Stimulated activated CD8-positive, alpha-beta memory T cell treated with anti-CD3 and anti-CD28 coated beads, Interleukin-2, amount 100 ng/mL, for 1 hour (primary cell): ENCODE measurements at places on chromosomes 13 and 19.

- no peak for DNase-seq
These were observed 8.3 kb downstream of the RYR1 start for GRCh38 chr19:38441657-38442348.

DNA sequence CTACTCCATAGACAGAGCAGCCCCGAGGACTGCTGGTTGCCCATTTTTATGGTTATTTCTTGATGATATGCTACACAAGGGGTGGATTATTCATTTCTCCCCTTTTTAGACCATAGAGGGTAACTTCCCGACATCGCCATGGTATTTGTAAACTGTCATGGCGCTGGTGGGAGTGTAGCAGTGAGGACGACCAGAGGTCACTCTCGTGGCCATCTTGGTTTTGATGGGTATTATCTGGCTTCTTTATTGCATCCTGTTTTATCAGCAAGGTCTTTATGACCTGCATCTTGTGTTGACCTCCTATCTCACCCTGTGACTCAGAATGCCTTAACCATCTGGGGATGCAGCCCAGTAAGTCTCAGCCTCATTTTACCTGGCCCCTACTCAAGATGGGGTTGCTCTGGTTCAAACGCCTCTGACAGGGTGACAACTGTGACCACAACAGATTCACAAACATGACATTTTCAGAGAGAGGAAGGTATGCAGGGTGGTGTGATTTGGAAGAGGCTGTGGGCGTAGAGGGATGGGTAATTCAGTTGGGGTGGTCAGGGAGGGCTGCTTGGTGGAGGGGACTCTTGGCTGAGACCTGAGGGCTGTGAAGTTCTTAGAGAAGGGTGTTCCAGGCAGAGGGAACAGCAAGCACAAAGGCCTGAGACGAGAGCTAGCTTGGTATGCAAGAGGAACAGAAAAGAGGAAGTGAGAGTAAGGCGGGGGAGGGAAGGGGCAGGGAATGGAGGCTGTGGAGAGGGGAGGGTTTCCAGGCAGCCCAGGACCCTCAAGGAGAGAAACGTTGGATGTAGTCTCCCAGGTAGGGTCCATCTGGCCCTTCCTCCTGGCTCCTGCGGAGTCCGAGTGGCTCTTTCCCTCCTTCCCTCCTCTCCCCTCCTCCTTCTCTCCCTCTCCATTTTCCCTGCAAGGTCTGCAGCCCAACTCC, 23.5 kb downstream of the FAM187B start:
- DNase-seq, result no peak

- no peak for DNase-seq
These were observed 1.9 kb downstream of the SIGLEC14 start for GRCh38 chr19:51644636-51645271.

DNA sequence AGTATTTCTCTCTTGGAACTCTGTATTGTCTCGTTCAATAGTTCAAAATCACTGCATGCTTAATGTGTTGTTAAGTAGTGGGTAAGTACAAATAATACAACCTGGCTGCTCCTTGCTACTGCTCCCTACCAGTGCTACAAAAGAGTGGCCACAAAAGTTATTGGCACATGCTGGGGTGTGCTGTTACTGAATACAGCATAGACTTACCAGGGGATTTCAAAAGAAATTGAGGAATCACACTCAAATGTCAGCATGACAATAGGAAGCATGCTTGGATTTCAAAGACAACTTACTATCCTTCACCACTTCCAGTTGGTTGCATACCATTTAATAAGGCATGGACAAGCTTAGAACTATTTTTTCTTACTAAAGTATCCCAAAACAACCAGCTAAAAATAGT, 1041.3 kb upstream of the SPRY2 start:
- no peak for DNase-seq
